ENCODE measurements at places on chromosomes 11 and 22. TPM values are rescaled to one million over a fixed set of nuclear protein-coding genes. Genes with fewer than 3 reads are reported as not detected.
A peak's percentile ranks its signal among the peaks of the same experiment; 100 is the strongest.

DNA sequence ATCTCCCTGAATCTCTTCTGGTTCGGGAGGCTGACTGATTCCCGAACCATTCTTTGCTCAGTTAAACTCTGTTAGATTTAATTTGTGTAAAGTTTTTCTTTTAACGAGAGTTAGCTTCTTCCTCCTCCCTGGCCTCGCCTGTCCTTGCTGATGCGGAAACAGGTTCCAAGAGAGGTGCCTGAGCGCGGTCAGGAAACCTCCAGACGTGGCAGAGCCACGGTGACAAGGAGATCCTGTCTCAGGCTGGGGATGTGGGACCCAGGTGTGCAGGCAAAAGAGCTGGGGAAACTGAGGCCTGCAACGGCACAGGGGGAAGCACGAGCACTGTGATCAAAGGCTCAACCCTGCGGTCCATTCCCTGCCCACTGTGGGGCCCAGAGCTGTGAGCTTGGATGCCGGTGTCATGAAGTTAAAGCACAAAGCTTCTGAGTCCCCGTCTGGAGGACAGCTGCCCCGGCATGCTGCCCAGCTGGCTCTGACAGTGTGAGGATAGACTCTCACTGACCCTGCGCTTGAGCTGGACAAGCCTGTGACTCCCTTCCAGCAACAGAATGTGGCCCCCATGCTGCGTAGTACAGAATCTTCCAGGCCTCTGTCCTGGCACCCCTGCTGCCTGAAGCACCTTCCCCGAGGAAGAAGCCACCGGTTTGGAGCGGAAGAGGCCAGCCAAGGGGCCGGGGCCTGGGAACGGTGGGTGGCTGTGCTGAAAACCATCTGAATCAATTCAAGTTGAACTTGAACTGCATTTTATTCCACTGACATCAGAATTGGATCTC lies 960.6 kb downstream of the BRD1 start:
- peak; percentile 81 for DNase-seq

DNA sequence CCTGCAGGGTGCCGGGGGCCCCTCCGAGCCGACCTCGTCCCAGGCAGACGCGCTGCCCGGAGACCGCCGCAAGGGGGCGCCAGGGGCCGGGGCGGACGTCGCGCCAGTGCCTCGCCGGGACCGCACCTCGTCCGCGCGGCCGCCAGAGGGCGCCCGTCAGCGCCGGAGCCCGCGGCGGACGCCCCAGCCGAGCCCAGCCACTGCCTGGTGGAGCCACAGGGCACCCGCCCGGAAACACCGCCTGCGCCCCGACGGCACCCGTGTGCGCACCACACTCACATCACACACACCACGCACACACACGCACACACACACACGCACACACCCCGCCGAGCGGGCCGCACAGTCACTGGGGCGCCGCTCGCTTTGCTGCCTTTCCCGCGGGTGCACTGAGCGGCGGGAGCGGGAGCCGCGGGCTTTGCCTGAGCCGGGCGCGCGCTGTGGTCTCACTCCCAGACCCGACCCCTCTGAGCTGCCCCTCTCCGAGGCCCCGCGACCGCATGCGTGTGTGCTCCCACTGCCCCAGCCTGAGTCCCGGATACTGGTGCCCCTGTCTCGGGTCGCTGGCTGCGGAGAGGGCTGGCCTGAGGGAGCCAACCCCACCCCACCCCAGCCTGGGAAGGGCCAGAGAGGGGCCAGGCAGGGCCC lies 449.3 kb downstream of the OPCML start:
- no peak for DNase-seq

DNA sequence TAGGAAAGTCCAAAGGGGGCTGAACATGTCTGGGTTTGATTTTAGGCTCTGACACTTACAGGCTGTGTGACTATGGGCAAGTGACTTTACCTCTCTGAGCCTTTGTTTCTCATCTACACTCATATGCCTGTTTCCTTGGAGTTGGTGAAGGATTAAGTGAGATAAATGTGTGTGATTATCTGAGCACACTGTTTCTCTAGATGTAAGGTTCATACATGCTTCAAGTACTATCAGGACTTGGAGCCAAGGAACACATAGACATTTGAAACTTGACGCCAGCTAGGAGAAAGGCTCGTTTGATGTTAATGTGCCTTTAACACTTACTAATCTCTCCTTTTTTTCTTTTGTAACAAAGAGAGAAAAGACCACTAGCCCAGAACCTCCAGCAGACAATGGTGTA lies 9.7 kb downstream of the CRYBB1 start:
- no peak for DNase-seq

- no peak for DNase-seq
Measured at GRCh38 chr11:57515332-57516060, at the start of gene SLC43A1. Gene SLC43A1, minus strand, starts transcription at chr11:57515702. Its CDS starts 1,591 bp downstream, at chr11:57514111.

- DNase-seq = no peak
Measured at GRCh38 chr11:46489656-46490560, 98.3 kb upstream of the CHRM4 start.

DNA sequence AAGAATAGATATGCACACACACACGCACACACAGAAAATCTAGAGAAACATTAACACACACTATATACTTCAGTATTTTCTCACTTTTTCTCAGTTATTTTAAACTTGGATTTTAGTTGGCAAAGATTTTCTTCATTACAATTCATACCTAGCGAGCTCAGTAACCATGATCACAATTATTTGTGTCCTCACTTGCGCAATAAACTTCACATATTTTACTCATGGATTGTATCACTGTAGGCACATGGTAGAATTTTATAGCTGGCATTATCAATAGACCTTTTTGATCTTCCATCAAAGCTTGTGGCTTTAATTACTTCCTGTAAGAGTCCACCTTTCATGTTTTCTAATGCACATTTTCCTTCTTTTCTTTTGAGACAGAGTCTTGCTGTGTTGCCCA lies 4.8 kb upstream of the XKR3 start:
- no peak for DNase-seq

GRCh38 chr11:3861683-3862082 lies 6.2 kb downstream of the STIM1 start:
- no peak for DNase-seq

DNA sequence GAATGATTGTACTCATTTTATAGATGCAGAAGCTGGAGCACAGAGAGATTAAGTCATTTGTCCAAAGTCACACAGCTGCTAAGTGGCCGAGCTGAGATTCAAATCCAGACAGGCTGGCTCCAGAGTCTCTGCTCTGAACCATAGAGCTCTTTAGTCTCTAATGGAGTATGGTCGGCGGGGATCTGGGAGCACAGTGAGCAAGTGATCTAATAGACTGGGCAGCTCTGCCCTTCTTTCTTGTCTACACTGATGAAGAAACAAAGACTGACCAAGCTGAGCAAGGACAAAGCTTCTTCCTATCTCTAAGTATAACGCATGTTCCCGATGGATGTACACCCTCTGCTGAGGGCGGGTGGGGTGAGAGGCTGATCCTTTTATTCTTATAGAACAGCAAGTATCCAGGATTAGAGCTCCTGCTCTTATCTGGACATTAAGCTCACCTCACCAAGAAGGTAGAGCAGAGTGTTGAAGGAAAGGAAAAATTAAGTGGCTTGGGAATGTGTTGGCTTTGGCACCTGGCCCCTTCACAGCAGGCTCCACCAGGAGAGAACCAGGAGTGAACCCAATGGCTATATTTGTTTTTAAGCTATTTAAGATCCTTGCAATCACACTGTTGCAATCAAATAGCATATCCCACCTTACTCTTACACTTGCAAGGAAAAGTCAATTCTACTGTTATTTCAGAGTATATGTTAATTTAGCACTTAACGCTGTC lies 68.7 kb downstream of the ETS1 start:
- DNase-seq = no peak

DNA sequence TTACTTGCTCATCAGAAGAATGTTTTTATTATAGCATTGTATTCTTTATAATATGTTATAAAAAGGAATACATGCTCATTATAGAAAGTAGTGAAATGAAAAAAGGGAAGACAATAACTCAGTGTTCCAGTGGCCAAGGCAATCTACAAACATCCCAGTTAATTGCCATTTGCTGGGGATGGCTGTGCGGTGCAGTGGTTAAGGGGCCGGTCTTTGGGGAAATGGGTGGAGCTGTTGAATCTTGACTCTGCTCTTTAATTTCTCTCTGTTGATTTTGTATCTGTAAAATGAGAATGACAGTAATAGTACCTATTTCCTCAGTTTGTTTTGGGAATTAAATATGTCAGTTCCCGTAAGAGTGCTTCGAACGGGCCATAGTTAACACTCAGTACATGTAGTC lies 212.7 kb upstream of the TBCEL start:
- DNase-seq = no peak

DNA sequence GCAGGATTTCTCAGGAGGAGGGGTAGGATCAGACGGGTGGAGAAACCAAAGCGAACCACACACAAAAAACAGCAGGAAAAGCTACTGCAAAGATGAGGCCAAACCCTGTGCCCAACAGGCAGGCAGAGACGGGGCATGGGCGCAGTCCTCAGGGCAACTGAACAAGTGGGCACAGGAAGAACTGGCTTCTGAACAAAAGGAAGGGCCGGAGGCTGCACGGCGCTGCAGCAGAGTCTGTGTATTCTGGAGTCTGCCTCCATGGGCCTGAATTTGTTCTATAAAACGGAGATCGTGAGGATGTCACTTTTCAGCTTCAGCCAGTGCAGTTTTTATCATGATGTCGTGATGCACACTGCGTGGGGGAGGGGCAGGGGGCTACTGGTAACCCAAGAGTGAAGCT lies 1026.0 kb downstream of the TBC1D22A start:
- no peak for DNase-seq

DNA sequence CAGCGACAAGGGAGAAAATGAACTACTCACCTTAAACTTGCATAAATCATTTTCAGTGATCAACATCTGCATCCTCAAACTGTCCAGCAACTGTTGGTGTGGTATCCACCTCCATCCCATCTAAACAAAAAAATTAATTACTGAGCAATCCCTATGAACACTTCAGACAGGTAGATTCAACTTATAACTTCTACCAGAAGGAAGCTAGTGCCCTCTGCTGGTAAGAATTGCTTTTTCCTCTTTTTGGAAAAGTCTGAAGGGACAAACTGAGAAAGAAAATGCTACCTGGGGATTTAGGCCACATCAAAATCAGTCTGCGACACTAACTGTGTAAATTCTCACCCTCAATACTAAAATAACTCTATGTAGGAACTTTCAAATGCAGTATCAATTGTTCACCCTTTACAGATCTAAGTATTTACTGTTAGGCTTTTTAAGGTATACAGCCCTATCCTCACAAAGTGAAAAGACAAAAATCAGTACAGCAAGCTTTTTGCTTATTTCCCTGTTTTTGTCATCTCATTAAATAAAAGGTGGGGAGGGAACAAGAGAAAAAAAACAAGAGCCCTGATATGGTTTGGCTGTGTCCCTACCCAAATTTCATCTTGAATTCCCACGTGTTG lies 17.9 kb downstream of the CLNS1A start:
- no peak for DNase-seq

- DNase-seq = no peak
Measured at GRCh38 chr22:50522806-50523438, 2.5 kb downstream of the SCO2 start.

- DNase-seq = no peak
Measured at GRCh38 chr11:20049231-20049630, 111.0 kb downstream of the DBX1 start.

- DNase-seq = no peak
Measured at GRCh38 chr22:40156001-40156516, 21.7 kb upstream of the TNRC6B start.

GRCh38 chr11:75105462-75105925 lies 8.8 kb upstream of the OR2AT4 start:
- no peak for DNase-seq

DNA sequence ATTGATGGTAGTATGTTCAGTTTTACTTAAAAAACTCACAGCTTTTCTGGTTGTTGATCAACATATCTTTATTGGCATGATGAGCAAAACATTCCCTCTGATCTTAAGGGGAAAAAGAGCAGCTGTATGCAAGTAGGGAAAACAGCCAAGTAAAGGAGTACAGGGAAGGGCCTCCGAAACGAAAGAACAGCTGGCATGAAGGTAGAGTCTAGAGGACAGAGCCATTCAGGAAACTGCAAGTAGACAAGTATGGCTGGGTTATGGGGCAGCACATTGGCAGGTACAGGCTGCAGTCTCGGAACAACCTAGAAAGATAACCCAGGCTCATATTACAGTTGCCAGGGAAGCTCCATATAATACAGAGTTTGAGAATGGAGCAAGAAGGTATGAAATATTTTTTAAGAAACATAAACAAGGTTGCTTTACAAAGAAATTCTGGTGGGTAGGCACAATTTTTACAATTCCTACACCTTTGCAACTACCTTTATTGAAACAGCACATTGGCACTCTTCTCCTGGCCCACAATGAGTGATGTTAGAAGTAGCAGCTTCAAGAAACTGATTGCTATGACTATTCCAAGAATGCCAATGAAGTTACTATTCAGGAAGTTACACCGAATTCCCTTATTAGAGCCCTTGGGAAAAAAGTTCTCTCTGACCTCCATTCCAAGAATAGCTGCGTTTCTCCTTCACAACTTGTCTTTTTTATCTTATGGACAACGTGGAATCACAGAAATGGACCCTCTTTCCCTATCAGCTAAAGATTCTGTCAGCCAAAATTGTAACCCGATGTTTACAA lies 45.2 kb downstream of the LGR4 start:
- DNase-seq = no peak

- DNase-seq = no peak
Measured at GRCh38 chr11:112593440-112593839, 332.8 kb upstream of the PLET1 start.

GRCh38 chr11:111426617-111427016 lies 47.5 kb upstream of the POU2AF1 start:
- DNase-seq = no peak

DNA sequence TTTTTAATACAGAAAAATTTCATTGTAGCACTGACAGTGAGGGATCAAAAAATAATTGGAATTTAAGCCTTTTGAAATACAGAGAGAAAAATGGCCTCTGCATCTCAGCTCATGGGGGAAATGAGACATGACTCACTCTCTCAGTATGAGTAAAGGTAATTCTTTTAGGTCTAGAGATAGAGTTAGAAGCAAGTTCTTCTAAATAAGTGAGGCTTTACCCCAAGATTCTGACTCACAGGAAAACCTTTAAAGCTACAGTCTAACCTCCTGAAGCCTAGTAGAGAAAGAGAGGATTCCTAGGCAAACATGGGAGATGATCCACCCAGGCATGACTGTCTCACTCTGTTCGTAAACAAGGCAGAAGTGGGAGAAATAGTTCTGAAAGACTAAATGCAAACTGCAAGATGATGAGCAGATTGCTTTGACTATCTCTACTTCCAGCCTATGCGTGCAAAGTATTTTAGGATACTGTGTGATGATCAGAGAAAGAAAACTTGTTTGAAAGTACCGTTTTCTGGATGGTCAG lies 1003.3 kb upstream of the CCDC90B start:
- DNase-seq = no peak

GRCh38 chr22:43533156-43533530 lies 121.3 kb downstream of the MPPED1 start:
- DNase-seq = peak; percentile 24

Gene SAA4
- total RNA-seq = 4.1 TPM

Gene SPA17
- 4.0 TPM for total RNA-seq

Gene C11orf97
- total RNA-seq = not detected

Gene ZP1
- total RNA-seq = 1.4 TPM

Gene F2
- not detected for total RNA-seq

Gene TEAD1
- total RNA-seq = 150 TPM

Gene PHLDA2
- total RNA-seq = 6.8 TPM

Gene INPP5J
- 0.19 TPM for total RNA-seq

Gene DDX6
- 103 TPM for total RNA-seq

All from mesenteric fat pad (tissue), 1 donor.